ENCODE measurements at places on chromosomes 5 and 9. TPM values are rescaled to one million over a fixed set of nuclear protein-coding genes. Genes with fewer than 3 reads are reported as not detected.

GRCh38 chr9:72577212-72577753 is 55.9 kb downstream of the TMC1 start:
- no peak for DNase-seq

PCDHA13 gene
- total RNA-seq, result 2.5 TPM

GRCh38 chr9:124041817-124042116 is 30.2 kb downstream of the LHX2 start:
- DNase-seq, result no peak

USP20 gene
- 21.7 TPM for total RNA-seq

FGF1 gene
- total RNA-seq, result 0.13 TPM

DNA sequence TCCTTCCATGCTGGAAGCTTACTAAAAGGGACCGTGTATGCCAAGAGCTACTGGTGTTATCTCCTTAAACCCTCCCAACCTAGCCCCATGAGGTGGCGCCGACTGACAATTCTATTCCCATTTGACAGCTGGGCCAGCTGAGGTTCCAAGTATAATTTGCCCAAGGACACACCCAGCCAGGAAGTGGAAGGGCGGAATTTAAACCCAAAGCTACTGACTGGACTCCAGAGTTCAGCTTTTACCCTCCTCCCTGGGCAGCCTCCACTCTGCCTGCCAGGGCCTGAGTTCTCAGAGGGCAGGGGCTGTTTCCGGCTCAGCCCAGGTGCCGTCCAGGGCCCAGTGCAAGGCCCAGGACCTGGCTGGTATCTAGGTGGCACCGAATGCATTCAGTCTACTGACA is 71.8 kb downstream of the C9orf50 start:
- no peak for DNase-seq

DNA sequence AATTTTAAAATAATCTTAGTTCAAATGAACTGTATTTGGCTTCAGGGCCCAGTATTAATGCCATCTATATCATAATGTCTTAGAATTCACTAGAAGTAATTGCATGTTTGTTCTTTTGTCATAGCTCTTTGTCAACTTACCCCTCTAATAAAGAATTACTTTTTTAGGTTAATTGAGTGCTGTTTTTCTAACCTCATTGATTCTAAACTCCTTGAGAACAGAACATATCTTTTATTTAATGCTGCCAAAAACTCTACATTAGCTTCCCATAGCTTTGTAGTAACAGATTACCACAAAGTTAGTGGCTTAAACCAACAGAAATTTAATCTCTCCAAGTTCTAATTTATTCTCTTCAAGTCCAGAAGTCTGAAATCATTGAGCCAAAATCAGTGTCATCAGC is 242.4 kb downstream of the LURAP1L start:
- DNase-seq, result no peak

- DNase-seq, result no peak
Measured at GRCh38 chr5:2919310-2920018, 168.0 kb upstream of the IRX2 start.

DNA sequence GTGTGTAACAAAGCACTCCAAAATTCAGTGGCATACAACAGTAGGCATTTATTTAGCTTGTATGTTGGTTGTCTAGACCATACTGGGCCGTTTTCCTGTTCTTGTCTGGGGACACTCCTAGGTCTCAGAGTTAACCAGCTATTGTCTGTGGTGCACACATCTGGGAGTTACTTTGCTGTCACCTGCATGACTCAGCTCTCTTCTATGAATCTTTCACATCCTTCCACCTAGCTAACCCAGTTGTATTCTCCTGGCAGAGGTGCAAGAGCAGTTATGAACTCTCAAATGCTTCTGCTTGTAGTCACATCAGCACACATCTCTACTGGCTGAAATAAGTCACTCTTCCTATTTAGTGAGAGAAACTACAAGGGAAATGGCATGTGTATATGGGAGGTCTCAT is 138.1 kb downstream of the BAAT start:
- no peak for DNase-seq

DNA sequence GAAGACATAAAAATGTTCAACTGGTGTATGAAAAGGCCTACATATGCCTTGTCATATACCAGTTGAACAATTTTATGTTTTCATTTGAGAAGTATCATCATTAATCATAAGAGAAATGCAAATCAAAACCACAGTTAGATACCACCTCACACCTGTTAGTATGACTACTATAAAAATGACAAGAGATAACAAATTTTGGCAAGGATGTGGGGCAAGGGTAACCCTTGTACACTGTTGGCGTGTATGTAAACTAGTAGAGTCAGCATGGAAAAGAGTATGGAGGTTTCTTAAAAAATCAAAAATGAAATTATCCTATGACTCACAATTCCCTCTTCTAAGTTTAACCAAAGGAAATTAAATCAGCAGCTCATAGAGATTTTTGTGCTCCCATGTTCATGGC is 250.4 kb upstream of the ST8SIA4 start:
- no peak for DNase-seq

DNA sequence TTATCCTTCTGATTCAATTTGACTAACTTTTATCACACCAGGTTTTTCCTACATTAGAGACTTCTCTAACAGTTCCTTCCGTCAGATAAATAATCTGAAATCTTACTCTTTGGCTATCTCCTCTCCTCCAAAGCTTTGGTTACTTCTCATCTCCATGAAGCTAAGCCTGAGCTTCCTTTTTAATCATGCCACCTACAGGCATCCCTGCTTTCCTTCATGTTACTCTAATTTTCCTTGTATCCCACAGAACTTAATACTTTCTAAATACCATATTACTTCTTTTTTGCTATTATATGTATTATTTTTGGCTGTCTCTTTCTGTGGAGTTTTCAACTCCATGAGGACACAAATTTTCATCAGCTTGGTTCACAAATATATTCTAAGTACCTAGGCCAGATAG is 49.7 kb downstream of the C9 start:
- no peak for DNase-seq

CACFD1 gene
- total RNA-seq, result 34.3 TPM

- no peak for DNase-seq
Measured at GRCh38 chr5:147648597-147648996, 133.9 kb downstream of the JAKMIP2 start.

DNA sequence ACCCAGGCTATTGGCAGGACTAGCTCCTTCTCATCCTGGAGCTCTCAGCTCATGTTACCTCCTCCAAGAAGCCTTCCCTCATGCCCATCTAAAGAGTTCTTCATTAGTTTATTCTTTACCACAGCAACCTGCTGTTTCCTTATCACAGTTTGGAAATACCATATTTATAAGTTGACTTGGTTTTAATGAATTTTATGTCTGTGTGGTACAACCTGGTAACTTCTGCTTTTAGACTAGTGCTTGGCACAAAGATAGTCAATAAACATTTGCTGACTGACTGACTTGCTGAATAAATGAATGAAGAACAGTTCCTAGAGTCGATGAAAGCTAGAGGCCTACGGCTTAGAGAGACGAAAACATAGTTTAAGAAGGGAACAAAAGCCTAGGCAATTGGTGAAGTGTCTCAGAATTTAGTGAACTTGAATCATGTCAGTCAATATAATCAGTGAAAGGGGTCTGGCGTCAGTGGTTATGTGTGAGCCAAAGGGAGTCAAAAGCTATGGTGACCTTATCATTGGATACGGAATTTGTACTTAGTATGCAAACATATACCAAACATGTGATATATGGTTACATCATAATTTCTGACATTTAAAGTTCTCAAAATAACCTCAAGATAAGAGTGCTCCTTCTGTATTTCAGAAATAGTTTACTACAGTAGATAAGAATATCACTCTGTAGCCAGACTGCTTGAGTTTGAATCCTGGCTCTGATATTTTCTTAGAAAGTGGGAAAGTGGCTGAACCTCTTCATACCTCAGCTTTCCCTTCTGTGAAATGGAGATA is 239.5 kb downstream of the MCTP1 start:
- no peak for DNase-seq

DNA sequence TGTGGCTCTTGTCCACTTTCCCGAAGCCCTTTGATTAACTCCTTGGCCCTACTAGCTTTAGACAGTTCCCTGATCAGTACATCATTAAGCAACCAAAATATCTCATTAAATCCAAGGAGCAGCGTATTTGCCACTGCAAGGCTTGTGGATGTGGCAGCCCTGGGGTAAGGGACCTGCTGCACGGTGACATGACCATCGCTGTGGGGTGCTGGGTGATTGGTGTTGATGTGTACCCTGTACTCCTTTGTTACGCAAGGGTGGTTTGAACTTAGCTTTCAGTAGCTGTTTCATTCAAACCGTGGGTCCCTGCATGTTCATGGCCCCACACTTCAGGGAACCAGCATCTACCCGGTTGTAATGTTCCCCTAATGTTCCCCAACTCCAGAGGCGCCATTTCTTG is 41.0 kb downstream of the OTULIN start:
- DNase-seq, result no peak

IL13 gene
- total RNA-seq, result not detected

DNA sequence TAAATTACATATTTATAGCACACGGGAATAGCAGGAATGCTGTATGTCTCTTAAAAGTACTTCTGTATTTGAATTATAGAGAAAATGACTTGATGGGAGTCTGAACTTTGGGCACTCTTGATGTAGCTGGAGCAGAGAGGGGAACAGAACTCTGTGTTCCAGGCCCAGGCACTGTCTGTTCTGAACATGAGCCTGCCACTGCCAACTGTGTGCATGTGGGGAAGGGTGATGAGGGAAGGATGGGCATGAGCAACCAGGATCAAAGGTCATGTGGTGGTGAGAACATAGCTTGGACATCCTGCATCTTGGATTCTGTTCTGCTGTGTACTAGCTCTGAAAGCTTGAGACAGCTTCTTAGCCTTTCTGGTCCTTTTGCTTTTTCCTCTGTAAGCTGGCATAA is 16.4 kb upstream of the ZBED3 start:
- DNase-seq, result no peak

All from endothelial cell (in vitro differentiated cells).